BJ (cell line): ENCODE measurements at places on chromosomes 2 and 18.
A peak's percentile ranks its signal among the peaks of the same experiment; 100 is the strongest.

DNA sequence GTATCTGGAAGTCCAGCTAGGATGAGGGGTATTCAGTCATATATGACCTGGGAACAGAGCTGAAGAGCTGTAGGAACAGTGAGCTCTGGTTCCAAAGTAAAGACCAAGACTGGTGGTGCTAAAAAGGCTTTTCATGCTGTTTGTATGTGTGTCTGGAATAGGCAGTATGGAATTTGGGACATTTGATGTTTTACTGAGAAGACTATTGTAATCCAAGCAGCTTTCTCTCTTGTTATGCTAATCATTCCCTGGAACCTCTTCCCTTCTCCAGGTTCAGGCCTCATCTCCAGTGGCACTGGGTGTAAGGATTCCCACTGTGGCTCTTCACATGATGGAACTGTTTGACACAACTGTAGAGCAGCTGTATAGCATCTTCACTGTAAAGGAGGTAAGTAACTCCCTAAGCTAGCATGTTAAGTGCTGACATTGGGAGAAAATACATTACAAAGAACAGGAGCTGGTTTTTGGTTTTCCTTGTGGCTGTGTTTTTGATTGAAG, 23.3 kb downstream of the C2orf74 start:
- no peak for DNase-seq

GRCh38 chr18:12092398-12093229, 1.0 kb upstream of the ANKRD62 start:
- DNase-seq, result no peak

DNA sequence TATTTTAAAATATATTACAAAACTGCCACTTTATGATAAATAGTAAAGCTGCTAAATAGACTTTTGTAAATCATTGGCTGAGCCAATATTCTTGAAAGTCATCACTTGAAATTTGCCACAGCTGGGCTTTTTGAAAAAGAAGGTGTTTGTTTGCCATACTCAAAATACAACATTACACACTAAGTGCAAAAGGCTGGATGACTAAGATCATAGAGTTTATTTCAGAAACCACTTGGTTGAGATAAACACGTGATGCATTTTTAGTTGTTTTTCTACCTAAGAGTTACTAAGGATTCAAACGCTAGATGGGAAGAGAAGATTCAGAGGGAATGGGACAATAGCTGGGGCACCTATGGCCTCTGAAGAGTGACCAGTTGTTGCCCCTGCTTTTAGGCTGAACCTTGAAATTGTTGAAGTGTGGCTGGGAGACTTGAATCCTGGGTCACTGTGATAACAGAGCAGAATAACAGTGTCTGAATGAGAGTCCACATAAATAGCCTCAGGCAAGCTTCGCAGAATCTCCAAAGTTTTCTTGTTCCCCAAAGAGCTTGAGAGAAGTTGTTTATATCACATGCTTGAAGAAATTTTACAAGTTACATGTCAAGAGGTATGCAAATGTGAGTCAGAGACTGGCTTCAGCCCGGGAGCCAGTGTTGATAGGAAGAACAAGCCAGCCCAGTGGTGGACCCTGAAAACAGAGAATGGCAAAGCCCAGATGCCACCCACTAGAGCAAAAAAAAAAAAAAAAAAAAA, 409.8 kb downstream of the GPD2 start:
- no peak for DNase-seq

- no peak for DNase-seq
Observed at GRCh38 chr2:78592491-78592890, 433.0 kb upstream of the REG3G start.

DNA sequence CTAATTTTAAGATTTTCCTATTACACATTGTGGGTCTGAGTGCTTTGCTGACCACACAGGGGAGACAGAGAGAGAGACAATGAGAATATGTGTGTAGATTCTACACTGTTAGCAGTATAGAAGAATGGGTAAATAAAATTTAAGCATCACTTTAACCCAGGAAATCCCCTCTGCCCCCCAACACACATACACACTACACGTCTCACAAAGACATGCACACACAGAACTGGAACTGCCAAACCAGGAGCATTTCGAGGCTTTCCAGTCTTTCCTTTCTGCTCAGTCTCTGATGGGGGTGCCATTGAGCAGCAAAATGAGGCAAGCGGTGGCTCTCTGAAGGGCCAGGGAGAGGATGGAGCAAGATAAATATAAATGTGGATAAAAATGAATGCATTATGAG, 2.5 kb downstream of the MERTK start:
- DNase-seq, result no peak

DNA sequence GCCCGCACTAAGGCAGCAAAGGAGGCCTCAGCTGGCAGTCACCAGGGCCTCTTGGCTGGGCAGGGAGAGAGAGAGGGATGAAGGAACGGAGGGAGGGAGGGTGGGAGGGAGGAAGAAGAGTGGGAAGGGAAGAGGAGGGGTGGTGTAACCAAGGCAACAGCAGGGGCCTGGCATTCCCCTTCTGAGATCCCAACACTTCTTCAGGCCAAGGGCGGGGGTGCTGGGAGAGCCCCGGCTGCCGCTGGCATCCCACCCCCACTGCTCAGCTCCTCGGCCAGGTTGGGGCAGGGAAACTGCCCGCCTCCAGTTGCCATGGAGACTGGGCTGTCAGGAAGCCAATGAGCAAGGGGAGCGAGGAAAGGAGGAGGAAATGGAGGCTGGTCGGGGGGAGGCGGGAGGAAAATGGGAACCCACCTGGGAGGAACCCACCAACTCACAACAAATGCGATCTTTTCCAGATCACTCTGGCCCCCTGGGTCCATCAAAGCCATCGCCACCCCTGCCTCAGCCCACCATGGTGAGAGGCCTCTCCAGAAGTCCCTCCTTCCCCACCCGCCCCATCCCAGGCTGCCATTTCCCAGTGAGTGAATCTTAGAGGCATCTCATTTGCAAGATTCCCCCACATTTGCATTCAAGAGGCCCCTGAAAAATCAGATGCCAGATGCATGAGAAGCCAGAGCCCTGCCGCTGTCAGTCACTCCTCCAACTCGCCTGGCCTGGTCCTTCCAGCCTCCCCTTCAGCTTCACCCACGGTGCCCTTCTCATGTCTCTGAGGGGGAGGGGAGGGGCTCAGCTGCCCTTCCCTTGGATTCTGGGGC, 12.4 kb downstream of the SH2D6 start:
- DNase-seq, result no peak

- DNase-seq, result no peak
Observed at GRCh38 chr18:24293254-24293653, 104.4 kb downstream of the OSBPL1A start.

DNA sequence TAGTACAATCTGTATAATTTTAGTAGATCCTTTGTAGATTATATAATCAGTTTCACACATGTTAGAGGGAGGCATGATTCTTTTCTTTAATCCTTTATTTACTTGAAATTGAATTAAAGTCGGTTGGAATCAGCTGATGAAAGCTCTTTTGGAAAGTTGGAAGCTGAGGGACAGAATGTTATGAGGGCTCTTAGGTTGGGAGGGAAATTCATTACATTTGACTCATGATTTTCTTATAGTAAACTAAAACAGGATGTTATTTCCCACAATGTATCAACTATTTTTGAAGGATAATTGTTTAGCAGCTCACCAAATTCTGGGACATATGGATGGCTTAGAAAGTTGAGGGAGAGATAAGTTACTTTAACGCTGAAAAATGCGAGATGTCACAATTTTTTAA, 52.7 kb upstream of the TMEFF2 start:
- DNase-seq, result no peak

GRCh38 chr2:161415987-161416707, at the start of gene TBR1:
TSS of gene TBR1 (plus strand) at chr2:161416297. CDS start at chr2:161416411, 114 bp downstream.
- no peak for DNase-seq

- no peak for DNase-seq
Observed at GRCh38 chr2:62968168-62968567, 82.5 kb upstream of the OTX1 start.

DNA sequence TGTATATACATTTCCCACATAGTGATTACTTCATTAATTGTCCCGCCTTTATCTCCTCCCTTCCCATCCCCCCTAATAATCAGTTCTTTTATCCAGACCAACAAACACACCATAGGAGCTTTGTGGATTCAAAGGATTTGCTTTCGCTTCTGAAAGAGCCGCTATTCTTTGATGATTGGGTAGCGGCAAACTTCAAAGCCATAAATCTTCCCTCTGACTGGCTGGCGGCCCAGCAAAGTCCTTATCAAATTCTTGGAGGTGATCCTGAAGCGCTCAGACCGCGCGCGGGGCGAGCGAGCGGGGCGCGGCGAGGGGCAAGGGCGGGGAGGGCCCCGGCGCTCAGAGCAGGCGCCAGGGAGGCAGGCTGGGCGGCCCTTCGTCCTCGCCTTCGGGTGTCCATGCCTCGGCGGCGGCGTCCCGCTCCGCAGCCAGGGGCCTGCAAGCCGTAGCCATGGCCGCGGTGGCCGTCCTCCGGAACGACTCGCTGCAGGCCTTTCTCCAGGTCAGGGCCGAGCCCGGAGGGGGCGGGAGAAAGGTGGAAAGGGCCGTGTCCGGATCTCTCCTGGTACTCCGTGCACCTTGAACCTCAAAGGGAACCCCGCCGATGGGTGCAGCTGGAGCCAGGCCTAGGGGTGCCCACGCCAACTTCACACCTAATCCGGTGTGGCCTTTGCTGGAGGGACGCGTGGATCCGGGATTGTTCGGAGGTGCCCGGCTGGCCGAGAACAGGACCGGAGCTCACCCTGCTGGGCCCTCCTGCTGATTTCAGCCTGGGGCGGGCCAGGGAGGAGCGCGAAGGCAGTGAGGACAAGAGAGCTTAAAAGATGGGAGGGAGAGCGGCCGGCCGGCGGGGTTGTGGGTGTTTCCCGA, at the start of gene SP5:
TSS of gene SP5 (plus strand) at position 276 of the 870 bp plus-strand sequence. CDS start at position 452, 176 bp downstream.
- DNase-seq, result no peak

DNA sequence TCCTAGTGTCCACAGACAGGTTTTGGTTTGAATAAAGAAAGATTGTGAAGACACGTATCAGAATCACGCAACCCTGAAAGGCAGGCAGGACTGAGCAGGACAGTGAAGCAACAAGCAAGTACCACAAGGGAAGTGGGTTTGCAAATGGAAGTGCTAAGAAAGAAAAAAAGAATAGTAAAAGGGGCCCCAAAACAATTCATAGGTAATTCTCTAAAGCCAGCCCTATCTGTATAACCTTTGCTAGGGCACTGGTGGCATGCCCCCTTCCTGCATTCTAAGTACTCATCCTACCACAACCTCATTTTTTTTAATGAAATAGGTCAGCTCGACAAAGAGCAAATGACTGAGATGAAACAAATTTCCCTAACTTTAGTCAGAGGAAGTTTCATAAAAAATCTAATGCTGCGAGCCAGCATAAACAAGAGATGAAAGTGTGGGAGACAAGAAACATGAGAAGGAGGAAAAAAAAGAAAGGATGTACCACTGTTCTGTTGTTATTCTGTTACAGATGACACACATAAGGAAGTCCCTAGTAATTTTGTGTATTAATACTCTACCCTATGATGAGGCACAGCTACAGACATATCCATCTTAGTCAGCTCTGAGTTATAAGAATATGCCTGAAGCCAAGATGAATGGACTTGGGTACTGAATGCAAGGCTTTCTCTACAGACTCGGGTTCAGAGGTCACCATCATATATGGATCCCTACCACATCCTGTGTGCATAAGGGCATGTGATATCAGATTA, 32.2 kb downstream of the IKZF2 start:
- DNase-seq, result peak; percentile 65
